ENCODE measurements at places on chromosomes 13 and 19. TPM values are rescaled to one million over a fixed set of nuclear protein-coding genes. Genes with fewer than 3 reads are reported as not detected.

The S1PR2 gene
- 9.4 TPM for total RNA-seq

The ZNF729 gene
- not detected for total RNA-seq

The GRIK5 gene
- total RNA-seq = 0.90 TPM

The CERS4 gene
- 25.1 TPM for total RNA-seq

The GRK1 gene
- not detected for total RNA-seq

The SERPINE3 gene
- not detected for total RNA-seq

The ZNF382 gene
- 10.9 TPM for total RNA-seq

The MISP3 gene
- 2.5 TPM for total RNA-seq

The CACNA1A gene
- 0.46 TPM for total RNA-seq

The U2AF1L4 gene
- total RNA-seq = 37.8 TPM

The TJP3 gene
- 3.1 TPM for total RNA-seq

The GADD45B gene
- 34.5 TPM for total RNA-seq

The IGFL1 gene
- total RNA-seq = not detected

The ZNF284 gene
- total RNA-seq = 1.1 TPM

The CYP4F2 gene
- not detected for total RNA-seq

The ZBTB32 gene
- 228 TPM for total RNA-seq

The POGLUT2 gene
- total RNA-seq = 4.4 TPM

The OR7C1 gene
- not detected for total RNA-seq

The CA11 gene
- total RNA-seq = 12.7 TPM

The LPAR2 gene
- total RNA-seq = 32.5 TPM

The JAK3 gene
- 217 TPM for total RNA-seq

The NLRP7 gene
- total RNA-seq = not detected

The PLEKHA4 gene
- total RNA-seq = 11.0 TPM

The ZNF791 gene
- 19.1 TPM for total RNA-seq

The MBD3L2 gene
- not detected for total RNA-seq

The GAS6 gene
- 1.5 TPM for total RNA-seq

The ZNF45 gene
- total RNA-seq = 7.7 TPM

Measured in activated CD4-positive, alpha-beta memory T cell treated with anti-CD3 and anti-CD28 coated beads for 36 hours (primary cell).